ENCODE measurements at places on chromosomes 4 and X. TPM values are rescaled to one million over a fixed set of nuclear protein-coding genes. Genes with fewer than 3 reads are reported as not detected.

GRCh38 chr4:90824266-90825150 lies 697.3 kb downstream of the CCSER1 start:
- no peak for DNase-seq
- no peaks in the 10 kb centered on the region for H3K27me3 ChIP-seq
- H3K4me3 ChIP-seq: no peak overlapping the region
- H3K36me3 ChIP-seq: no peaks in the 10 kb centered on the region

DNA sequence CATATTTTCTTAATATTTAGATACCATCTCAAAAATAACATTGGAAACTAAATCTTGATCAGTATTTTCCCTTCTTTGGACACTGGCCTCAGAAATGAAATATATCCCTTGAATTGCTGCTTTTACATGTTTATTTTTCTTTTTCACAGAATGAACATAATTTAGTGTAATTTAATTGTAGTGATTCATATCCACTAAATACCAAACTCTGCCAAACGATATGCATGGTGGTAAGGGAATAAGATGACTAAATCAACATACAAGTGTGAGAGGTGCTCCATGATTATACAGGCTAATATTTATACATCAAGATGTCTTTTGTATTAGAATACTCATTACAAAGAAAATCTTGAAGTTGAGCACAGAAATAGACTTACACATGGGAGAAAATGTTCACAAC lies 216.8 kb upstream of the PACRGL start:
- no peak for DNase-seq
- no peaks in the 10 kb centered on the region for H3K36me3 ChIP-seq
- H3K4me1 ChIP-seq: no peaks in the 10 kb centered on the region
- no peak overlapping the region for H3K4me3 ChIP-seq

DNA sequence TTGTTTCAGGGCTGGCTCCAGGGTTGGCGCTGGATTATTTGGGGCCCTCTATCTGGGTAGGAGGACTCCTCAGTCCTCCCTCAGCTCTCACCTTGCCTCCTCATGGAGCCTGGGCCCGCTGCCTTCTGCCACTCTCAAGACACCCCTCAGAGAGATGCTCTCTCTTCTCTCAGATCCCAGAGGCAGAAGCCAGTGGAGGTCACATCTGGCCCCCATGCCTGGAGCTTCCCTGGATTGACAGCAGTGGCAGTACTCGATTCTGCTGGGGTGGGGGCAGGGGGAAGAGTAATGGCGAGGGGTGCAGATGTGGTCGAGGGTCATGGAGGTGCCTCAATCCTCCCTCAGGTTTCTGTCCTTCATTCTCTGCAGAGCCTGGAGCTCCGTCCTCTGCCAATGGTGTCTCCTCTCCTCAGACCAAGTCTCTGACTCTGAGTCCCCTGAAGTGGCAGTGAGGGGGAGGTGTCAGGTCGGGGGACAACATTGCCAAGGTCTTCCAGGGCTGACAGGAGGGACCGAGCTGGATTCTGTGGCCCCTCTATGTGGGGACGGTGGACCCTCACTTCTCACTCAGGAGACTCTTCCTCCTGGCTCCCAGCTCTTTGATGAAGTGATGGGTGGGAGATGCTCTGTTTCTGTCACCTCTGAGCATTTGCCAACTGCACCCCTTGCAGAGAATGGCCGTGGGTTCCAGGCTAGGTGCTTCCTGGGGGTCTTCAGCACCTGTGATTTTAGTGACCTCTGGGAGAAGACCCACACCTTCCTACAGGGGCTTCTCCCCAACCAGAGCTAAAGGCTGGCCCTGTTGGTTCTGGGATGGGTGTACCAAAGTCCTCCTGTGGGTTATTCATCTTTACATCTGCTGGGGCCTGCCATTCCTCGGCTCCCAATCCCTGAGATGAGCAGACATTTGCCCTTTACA lies 10.9 kb upstream of the HSFX1 start:
- H3K27me3 ChIP-seq: no peaks in the 10 kb centered on the region
- no peak for DNase-seq
- H3K4me1 ChIP-seq: no peaks in the 10 kb centered on the region
- no peak overlapping the region for H3K4me3 ChIP-seq
- H3K36me3 ChIP-seq: no peaks in the 10 kb centered on the region

DNA sequence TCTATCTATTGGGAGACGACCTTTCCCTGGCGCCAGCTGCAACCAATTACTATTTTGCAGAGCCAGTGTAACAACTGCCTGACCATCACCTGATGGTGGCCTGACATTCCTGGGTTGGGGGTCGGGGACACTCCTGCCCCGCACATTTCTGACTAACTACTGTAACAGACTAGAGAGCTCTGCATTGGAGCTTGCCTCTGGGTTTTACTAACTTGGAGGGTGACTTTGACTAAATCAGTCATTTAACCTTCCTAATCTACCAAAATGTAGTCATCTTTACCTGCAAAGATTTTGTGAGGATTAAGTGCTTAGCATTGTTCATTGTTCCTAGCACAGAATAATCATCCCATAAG lies 37.5 kb upstream of the ABCG2 start:
- H3K4me3 ChIP-seq: no peak overlapping the region
- peak; percentile 51 for DNase-seq
- H3K27me3 ChIP-seq: no peaks in the 10 kb centered on the region
- no peaks in the 10 kb centered on the region for H3K36me3 ChIP-seq
- no peak overlapping the region for H3K27ac ChIP-seq
- peaks cover 6% of the 10 kb centered on the region for H3K4me1 ChIP-seq

- no peak for DNase-seq
- H3K27me3 ChIP-seq: no peaks in the 10 kb centered on the region
- no peaks in the 10 kb centered on the region for H3K4me1 ChIP-seq
Observed at GRCh38 chr4:13659341-13660070, 32.0 kb upstream of the BOD1L1 start.

DNA sequence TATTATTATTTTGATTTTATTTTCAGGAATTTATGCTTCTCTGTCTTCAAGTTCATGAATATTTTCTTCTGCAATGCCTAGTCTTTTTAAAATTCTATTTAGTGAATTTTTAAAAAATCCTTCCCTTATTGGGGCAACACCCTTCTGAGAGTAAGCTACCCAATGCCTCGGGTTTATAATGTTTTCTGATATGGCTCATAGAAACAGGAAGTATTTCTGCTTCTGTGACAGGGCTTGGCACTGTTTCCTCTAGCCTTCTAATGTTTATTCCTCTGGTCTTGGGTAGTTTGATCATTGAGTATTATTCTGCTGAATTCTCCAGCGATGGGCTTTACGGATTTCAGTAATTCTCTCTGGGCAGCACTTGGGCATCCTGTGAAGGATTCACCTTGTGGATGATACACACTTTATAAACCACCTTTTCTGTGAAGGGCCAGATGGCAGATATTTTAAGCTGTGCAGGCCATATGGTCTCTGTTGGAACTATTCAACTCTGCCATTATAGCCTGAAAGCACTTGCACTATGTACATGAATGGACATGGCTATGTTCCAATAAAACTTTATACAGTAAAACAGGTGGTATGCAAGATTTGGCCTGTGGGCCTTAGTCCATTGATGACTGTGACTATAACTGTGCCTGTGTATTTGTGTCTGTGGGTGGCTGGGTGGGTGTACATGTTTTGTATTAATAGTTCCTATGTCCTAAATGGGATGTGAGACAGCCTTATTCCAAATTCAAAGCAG lies 95.9 kb upstream of the FAT1 start:
- H3K36me3 ChIP-seq: no peaks in the 10 kb centered on the region
- H3K27ac ChIP-seq: no peak overlapping the region
- no peak overlapping the region for H3K4me3 ChIP-seq
- no peaks in the 10 kb centered on the region for H3K4me1 ChIP-seq

- no peak overlapping the region for H3K27ac ChIP-seq
- H3K4me1 ChIP-seq: no peaks in the 10 kb centered on the region
- H3K4me3 ChIP-seq: no peak overlapping the region
- no peaks in the 10 kb centered on the region for H3K36me3 ChIP-seq
- no peaks in the 10 kb centered on the region for H3K27me3 ChIP-seq
Observed at GRCh38 chr4:88812420-88812819, 114.8 kb upstream of the NAP1L5 start.

- no peaks in the 10 kb centered on the region for H3K27me3 ChIP-seq
- no peak overlapping the region for H3K4me3 ChIP-seq
- no peak overlapping the region for H3K27ac ChIP-seq
- DNase-seq: no peak
Observed at GRCh38 chrX:121823406-121823805, 776.0 kb downstream of the GLUD2 start.

GRCh38 chr4:70969076-70969475 lies 24.4 kb upstream of the DCK start:
- no peaks in the 10 kb centered on the region for H3K4me1 ChIP-seq
- no peak overlapping the region for H3K27ac ChIP-seq
- H3K4me3 ChIP-seq: no peak overlapping the region
- DNase-seq: no peak

DNA sequence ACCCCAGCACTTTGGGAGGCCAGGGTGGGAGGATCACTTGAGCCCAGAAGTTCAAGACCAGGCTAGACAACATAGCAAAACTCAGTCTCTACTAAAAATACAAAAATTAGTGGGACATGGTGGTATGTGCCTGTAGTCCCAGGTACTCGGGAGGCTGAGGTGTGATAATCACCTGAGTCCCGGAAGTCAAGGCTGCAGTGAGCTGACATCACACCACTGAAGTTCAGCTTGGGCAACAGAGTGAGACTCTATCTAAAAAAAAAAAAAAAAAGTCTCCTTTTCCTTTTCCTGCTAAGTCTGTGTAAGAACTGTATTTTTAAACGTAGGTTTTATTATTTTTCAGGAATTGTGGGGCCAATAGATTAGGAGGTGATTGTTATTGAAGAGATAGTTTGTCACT lies 356.7 kb downstream of the ARHGAP24 start:
- no peaks in the 10 kb centered on the region for H3K27me3 ChIP-seq
- peaks cover 10% of the 10 kb centered on the region for H3K4me1 ChIP-seq
- H3K4me3 ChIP-seq: no peak overlapping the region
- H3K36me3 ChIP-seq: no peaks in the 10 kb centered on the region

DNA sequence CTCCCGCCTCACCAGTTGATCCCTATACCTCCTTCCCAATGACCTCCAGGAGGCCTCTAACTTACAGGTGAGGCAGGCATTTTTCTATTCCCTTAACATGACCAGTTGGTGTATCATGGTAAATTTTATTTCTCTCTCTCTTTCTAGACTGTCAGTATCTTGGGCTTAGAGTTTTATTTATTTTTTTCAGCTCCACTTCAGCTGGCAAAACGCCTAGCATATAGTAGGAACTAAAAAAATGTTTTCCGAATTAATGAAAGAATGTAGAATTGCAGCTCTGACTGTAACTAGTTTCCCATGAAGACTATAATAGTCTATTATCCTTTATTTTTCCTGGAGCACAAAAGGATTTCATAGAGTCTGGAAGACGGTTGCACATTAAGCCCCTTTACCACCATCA lies 84.8 kb downstream of the PDE5A start:
- no peak overlapping the region for H3K4me3 ChIP-seq
- H3K4me1 ChIP-seq: no peaks in the 10 kb centered on the region
- DNase-seq: no peak
- H3K36me3 ChIP-seq: peaks cover 3% of the 10 kb centered on the region
- H3K27ac ChIP-seq: no peak overlapping the region
- no peaks in the 10 kb centered on the region for H3K27me3 ChIP-seq

DNA sequence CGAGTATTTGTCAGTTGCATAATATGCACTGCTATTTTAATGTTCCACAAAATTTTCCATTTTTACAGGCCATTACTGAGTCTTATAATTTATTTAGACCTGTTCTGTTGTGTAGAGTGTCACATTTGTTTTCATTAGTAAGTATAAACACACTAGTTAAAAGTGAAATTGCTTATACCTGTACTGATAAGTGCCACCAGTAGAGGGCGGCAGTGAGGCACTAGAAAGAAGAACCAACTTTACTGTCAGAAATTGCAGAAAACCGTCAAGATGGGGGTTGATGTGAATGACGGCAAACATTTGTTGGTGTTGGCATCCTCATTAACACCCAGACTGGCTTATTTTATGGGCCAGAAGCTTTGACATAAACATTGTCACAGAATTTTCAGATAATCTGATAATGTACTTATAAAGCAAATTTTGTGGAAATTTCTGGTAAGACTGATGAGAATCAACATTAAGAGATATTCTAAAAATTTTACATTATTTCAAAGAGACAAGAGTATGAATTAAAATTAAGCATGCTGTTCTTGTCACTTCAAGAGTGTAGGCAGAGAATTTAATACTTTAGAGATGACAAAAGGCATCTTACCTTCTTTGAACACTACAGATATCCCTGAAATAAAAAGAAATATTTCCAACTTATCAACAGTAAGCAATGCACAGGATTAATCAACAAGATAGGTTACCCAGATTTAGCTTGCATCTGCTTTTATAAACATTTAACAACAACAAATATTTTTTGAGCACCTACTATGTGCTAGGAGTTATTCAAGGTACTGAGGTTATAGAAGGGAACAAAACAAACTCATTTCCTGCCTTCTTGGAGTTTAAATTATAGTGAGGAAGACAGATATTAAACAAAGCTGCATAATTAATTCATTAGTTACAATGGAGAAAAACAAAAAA lies 24.9 kb downstream of the ALPK1 start:
- H3K4me1 ChIP-seq: no peaks in the 10 kb centered on the region
- no peak overlapping the region for H3K4me3 ChIP-seq
- no peak for DNase-seq
- no peaks in the 10 kb centered on the region for H3K36me3 ChIP-seq

DNA sequence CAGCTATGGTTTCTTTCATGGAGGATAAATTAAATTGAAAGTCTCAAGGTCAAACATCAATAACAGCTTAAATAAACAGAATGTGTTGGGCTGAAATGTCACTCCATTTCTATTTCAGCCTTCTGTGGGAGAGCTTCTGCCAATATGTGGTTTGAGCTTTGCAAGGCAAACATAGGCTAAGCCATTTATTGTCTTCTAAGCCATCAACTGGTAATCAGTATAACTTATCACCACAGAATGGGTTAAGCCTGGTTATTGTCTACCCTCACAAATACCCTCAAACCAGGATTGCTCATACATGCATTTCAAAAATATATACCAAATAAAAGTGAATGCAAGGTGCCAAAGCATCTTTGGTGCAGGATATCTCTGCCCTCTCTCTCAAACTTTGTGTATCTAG lies 52.7 kb downstream of the GABRB1 start:
- H3K4me3 ChIP-seq: no peak overlapping the region
- H3K4me1 ChIP-seq: no peaks in the 10 kb centered on the region
- H3K27ac ChIP-seq: no peak overlapping the region
- H3K27me3 ChIP-seq: no peaks in the 10 kb centered on the region

GRCh38 chr4:176726803-176727202 lies 65.9 kb downstream of the VEGFC start:
- H3K27ac ChIP-seq: no peak overlapping the region
- H3K4me3 ChIP-seq: no peak overlapping the region
- no peaks in the 10 kb centered on the region for H3K27me3 ChIP-seq
- H3K4me1 ChIP-seq: no peaks in the 10 kb centered on the region
- no peak for DNase-seq
- H3K36me3 ChIP-seq: no peaks in the 10 kb centered on the region

GRCh38 chr4:123621072-123621705 lies 224.6 kb downstream of the SPRY1 start:
- no peaks in the 10 kb centered on the region for H3K36me3 ChIP-seq
- H3K4me1 ChIP-seq: no peaks in the 10 kb centered on the region
- H3K27ac ChIP-seq: no peak overlapping the region
- no peak for DNase-seq

The TMEM31 gene
- total RNA-seq: not detected

The H2BW2 gene
- total RNA-seq: not detected

The PROM1 gene
- total RNA-seq: 65.4 TPM

The PRKG2 gene
- 1.2 TPM for total RNA-seq

The RHOXF1 gene
- not detected for total RNA-seq

The RPL39 gene
- total RNA-seq: 1,901 TPM
